ENCODE measurements at places on chromosomes 5 and 9. TPM values are rescaled to one million over a fixed set of nuclear protein-coding genes. Genes with fewer than 3 reads are reported as not detected.

GRCh38 chr9:132008855-132009812, 70.5 kb downstream of the MED27 start:
- DNase-seq, result no peak

DNA sequence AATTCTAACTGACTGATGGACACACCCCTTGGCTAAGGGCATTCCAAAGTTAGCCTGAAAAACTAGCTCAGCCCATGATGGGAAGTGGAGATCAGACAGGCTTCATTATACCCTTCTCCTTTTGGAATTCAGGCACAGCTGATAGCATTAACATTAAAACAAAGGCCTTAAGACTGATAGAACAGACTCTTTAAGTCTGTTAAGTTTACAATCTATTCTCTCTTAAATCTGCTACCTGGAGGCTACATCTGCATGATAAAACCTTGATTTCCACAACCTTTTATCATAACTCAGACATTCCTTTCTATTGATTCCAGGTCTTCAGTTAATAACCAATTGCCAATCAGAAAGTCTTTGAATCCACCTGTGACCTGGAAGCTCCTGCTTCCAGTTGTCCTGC, 281.4 kb downstream of the TUSC1 start:
- DNase-seq, result no peak

GRCh38 chr9:109010746-109011145, 2.6 kb downstream of the CTNNAL1 start:
- DNase-seq, result peak; percentile 32

- DNase-seq, result no peak
These were observed 1.5 kb downstream of the ST6GALNAC4 start for GRCh38 chr9:127915325-127915752.

- no peak for DNase-seq
These were observed 8.3 kb downstream of the ITGA2 start for GRCh38 chr5:52997424-52997823.

The DMXL1 gene
- 37.2 TPM for total RNA-seq

- no peak for DNase-seq
These were observed 272.4 kb downstream of the ARRDC3 start for GRCh38 chr5:91110686-91111085.

GRCh38 chr5:149030838-149031397, 31.9 kb downstream of the SH3TC2 start:
- DNase-seq, result no peak

- no peak for DNase-seq
These were observed 153.7 kb upstream of the DAPK1 start for GRCh38 chr9:87343816-87344430.

DNA sequence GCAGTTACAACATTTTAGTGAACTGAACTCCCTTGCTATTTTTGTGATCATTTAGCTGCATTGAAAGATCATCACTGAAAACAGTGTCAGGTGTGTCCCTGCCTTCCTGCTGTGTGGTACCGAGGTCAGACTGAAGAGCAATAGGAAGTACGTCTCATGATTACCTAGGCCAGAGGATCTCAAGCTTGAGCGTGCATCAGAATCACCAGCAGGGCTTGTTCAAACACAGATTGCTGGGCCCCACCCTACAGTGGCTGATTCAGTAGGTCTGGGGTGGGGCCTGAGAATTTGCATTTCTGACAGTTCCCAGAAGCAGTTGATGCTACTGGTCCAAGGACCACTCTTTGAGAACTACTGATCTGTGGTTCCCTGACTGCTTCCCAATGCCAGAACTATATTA, 159.6 kb downstream of the ACTL7B start:
- DNase-seq, result no peak

- no peak for DNase-seq
These were observed 37.8 kb upstream of the UNC5A start for GRCh38 chr5:176772271-176773210.

- no peak for DNase-seq
These were observed 2.7 kb downstream of the RGMB start for GRCh38 chr5:98776066-98776705.

DNA sequence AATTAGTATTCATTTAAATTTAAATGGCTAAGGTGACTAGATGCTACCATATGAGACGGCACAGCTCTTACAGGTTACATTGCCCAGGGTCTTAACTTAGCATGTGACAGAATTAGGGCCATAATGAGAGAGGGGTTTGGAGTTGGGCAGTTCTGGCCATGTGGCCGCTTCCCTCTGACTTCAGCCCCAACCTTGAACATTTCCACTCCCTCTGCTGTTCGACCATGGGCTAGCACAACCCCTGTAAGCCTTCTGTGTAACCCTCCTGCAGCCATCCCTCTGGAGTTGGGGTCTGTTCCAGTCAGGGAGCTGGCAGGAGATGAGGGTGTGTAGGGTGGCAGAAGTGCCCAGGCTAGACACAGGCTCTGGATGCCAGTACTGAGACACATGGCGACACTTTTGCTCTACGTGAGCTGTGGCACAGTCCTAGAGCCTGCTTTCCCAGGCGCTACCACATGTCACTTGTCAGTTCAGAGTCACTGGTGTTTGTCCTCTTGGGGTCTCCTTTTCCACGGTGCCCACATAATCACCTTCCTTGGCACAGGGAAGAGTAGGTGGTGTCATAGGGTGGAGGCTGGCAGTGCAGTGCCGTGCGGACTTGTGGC, 128.7 kb upstream of the PITX1 start:
- no peak for DNase-seq

DNA sequence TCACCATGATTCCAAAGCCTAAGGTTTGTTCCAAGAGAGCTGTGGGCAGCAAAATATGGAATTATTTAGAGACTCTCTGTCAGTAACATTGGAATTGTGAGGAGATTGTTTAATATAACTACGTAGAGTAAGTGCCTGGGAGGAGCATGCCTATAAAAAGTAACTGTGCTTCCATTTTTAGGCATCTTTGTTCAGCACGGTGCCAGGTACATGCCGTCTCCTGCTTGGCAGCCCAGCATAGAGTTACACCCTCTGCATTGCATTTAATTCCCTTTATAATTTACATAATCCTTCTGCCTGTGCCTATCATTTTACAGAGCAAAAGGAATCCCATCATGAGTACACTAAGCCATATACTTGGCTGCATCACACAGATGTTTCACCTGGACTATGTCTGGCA, 32.1 kb upstream of the ALDH1A1 start:
- no peak for DNase-seq

- no peak for DNase-seq
These were observed 7.3 kb upstream of the NR4A3 start for GRCh38 chr9:99814359-99814758.

The WDR36 gene
- 28.7 TPM for total RNA-seq

- no peak for DNase-seq
These were observed 101.5 kb upstream of the GHR start for GRCh38 chr5:42321785-42322184.

The ENHO gene
- total RNA-seq, result not detected

- DNase-seq, result no peak
These were observed 19.4 kb downstream of the PSAT1 start for GRCh38 chr9:78316166-78316892.

The PCDHGC3 gene
- 0.26 TPM for total RNA-seq

DNA sequence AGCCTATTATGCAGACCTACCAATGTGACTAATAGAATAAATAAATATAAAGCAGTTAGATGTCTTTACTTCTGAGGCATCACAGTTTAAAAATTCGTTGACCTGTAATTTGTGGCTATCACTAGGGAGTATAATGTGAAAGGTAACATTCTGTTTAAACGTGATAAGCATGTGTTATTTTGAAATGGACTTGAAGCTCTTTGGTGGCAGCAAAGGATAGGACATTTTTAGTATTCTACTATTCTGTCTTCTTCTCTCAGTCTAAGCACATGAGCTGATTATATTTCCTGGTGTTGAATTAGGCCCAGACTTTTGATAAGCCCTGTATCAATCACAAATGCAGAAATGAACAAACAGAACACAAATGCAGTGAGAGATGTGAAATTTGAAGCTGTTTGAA, 974.0 kb upstream of the CDH10 start:
- DNase-seq, result no peak

DNA sequence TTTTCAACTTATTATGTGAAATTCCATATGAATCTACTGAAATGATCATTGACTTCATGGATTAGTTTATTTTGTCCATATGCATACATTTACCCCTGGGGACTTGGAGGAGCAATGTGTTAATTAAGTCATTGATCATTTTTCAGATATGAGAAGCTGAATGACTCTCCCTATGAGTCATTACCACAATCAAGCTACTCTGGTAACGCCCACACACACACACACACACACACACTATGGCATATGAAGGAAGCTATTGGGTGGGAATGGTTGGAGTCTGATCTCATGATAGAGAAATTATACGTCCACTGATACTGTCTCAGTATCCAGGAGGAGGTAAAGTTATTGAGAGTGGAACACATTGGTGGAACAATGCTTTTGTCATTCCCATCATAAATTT, 528.9 kb downstream of the AGTPBP1 start:
- DNase-seq, result no peak

- peak; percentile 30 for DNase-seq
These were observed 22.7 kb downstream of the ANXA2R start for GRCh38 chr5:43017428-43017815.

The IL3 gene
- total RNA-seq, result not detected

- DNase-seq, result no peak
These were observed 246.3 kb upstream of the TLE4 start for GRCh38 chr9:79325501-79325900.

The RHOBTB3 gene
- 3.6 TPM for total RNA-seq
